Stimulated activated CD8-positive, alpha-beta memory T cell treated with anti-CD3 and anti-CD28 coated beads, Interleukin-4, amount 100 ng/mL, for 24 hours (primary cell): ENCODE measurements at places on chromosomes 2 and 18.

GRCh38 chr2:180077295-180077906, 70.3 kb upstream of the CWC22 start:
- DNase-seq, result no peak

DNA sequence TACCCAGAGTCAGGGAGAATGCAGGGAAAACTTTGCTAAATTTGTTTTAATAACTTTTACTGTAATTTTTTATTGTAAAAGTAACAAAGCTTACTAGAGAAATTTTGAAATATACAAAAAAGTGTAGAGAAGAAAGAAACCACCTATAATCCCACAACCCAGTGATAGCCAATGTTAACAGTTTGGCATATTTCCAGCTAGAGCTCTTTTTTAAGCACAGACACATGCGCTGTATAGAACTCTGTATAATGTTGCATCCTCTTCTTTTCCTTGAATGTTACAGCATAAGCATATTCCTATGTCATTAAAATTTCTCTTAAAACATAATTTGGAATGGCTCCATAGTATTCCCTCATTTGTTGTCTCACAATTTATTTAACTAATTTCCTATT, 37.4 kb upstream of the EPAS1 start:
- DNase-seq, result no peak

GRCh38 chr2:100544911-100545596, 17.7 kb upstream of the PDCL3 start:
- no peak for DNase-seq

- DNase-seq, result no peak
These were observed 940 bp downstream of the XRCC5 start for GRCh38 chr2:216109962-216110614.

DNA sequence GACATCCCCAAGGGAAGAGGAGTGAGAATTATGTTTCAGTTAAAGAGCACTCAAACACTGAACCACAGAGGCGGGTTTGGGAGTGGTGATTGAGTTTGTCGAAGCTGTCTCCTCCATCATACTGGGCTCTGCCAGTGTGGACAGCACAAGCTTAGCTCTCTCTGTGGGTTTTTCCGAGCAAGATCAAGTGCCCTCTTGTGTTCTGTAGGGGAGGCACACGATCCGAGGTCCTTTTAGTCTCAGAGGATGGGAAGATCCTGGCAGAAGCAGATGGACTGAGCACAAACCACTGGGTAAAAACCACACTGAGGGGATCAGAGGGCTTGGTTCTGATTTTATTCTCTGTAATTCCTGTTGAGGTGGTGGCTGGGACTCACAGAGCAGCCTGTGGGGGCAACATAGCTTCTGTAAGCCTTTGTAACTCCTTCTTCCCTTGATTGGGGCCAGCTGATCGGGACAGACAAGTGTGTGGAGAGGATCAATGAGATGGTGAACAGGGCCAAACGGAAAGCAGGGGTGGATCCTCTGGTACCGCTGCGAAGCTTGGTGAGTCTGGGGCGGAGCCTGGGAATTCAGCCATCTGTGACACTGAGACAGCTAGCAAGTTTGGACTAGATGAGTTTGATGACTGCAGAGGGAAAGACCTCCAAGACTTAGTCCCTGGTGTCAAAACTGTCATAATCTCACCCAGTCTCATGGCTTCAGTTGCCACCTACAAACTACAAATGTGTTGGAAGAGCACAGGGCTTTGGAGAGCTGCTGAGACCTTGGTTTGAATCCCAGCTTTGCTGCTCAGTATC, 2.0 kb downstream of the NAGK start:
- DNase-seq, result no peak

DNA sequence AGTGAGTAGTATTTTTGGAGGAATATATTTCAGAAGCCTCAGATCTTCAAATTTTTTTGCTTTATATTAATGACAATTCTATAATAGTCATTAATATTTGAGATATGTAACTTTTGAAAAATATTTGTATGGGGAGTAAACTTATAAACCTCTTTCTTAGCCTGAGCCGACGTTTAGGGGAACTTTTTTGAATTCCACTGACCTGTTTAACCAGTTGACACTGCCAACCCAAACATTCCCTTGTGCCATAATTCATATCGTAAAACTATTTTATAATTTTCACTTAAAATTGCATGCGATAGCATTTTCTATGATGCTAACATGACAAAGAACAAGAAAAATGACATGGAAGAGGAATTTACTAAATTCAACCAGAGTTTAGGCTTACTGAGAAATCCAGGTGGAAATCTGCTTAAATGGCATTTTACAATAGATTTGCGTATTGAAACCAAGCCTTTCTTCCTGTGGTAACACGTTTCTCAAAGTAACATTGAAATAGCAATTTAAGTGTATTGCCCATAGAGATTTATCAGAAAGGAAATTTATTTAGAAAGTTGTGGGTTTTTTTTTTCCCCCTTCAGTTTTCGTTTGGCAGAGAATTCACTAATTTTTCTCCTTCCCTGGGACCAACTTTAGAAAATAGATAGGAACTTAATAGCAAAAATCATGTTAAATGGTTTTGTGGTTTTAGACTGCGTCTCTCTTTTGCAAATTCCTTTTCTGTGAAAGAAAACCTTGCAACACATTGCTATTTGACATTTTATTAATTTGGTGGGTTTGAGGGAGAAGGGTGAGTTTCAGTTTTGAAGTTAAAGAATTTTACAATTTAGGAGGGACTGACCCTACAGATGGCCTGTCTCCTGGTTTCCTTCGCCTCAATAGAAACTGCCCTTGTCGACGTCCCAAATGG, 77.4 kb downstream of the TANC1 start:
- no peak for DNase-seq

DNA sequence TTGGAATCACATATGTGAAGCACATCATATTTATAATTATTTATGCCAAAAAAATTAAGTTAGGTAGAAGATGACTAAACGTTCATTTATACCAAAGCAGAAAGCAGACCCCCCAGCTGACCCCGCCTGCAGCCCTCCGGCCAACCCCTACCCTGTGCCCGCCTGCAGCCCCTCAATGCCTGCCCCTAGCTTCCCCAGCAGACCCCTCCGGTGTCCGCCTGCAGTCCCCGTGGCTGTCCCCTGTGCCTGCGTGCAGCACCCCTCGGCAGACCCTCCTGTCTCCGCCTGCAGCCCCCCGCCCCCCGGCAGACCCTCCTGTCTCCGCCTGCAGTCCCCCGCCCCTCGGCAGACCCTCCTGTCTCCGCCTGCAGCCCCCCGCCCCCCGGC, 136.2 kb downstream of the NFATC1 start:
- DNase-seq, result no peak

- no peak for DNase-seq
These were observed 30.6 kb downstream of the SPATS2L start for GRCh38 chr2:200336980-200337615.
